RKO (cell line): ENCODE measurements at places on chromosomes 2 and 18.

- DNase-seq = no peak
Observed at GRCh38 chr2:39403311-39403710, 33.8 kb downstream of the MAP4K3 start.

DNA sequence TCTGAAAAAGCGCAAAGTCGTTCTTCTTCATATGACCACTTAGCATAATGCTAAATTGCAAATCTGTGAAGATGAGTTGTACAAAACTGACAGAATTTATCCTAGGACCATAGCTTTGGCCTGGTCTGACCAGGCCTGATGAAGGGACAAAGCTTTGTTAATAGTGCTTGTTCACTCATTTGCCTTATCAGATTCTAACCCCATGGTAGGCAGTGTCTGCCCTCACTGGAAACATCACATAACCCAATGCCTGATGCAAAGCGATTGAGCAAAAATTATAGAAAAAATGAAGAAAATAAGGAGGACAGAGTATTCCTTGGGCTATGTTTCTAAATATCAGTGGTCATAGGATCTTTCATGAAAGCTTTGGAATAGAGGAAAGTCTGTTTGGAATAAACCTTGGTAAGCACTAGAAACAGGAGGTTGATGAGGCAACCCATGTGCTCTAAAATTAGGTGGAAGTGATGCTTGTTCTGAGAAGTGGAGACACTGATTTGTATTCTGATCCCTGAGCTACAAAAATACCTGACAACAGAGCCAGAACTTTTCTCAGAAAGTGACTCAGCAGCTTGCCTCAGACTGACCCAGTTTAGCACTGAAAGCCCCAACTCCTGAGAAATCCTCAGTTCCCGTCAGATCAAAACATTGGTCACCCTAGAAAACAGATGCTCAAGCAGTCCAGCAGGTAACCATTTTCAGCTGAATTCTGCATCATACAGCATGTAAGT is 131.4 kb upstream of the MAPRE2 start:
- no peak for DNase-seq

- peak; percentile 60 for DNase-seq
Observed at GRCh38 chr2:177148477-177149154, 64.0 kb upstream of the HNRNPA3 start.

- DNase-seq = no peak
Observed at GRCh38 chr2:40405465-40405864, 46.4 kb downstream of the SLC8A1 start.

- DNase-seq = no peak
Observed at GRCh38 chr2:151857650-151858049, 29.4 kb upstream of the ARL5A start.

DNA sequence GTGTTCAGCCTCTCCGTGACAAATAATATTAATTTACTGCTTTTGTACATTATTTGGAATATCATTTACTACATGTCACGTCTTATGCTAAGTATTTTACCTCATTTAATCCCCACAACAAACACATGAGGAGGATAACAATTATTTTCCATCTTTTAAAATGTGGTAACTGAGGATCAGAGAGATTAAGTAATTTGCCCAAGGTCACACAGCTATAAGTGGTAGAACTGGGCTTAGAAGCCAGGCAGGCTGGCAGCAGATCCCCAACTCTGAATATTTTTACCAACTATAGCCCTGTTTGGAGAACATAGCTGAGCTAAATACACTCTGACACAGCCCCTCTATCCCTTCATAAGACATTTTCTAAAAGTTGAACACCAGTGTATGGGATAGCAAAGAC is 24.1 kb downstream of the AP1S3 start:
- DNase-seq = no peak

DNA sequence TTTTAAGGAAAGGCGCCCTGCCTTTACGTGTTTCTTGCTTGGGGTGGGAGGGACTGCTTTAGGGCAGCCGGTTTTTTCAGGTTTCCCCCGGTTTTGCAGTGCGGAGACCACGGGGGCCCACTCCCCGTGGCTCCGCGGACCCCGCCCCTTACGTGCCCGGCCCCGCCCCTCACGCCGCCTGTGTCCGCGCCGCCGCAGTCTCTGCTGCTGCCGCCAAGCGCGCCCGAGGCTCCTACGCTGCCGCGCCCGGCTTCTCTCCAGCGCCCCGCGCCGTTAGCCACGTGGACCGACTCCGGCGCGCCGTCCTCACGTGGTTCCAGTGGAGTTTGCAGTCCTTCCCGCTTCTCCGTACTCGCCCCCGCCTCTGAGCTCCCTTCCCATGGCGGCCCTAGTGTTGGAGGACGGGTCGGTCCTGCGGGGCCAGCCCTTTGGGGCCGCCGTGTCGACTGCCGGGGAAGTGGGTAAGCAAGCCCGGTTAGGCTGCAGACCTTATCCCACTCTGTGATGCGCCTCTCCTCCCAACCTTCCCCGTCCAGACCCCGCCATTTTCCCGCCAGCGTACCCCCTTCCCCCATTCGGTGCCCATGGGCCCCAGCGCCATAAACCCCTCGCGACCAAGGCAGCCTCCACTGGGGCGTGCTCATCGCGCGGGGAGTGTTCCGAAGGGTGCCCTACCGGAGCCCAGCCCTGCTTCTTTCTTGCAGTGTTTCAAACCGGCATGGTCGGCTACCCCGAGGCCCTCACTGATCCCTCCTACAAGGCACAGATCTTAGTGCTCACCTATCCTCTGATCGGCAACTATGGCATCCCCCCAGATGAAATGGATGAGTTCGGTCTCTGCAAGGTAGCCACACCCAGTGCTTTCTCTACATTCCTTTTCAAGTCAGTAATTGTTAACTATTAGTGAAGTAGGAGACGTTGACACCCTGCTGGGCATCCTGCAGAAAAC is at the start of gene CAD:
TSS of gene CAD (plus strand) at position 197 of the 949 bp plus-strand sequence. CDS start at position 380, 183 bp downstream.
- DNase-seq = peak; percentile 93

GRCh38 chr2:160440888-160441287 is 52.7 kb downstream of the RBMS1 start:
- DNase-seq = no peak

GRCh38 chr2:41241325-41242000 is 789.6 kb upstream of the SLC8A1 start:
- no peak for DNase-seq

DNA sequence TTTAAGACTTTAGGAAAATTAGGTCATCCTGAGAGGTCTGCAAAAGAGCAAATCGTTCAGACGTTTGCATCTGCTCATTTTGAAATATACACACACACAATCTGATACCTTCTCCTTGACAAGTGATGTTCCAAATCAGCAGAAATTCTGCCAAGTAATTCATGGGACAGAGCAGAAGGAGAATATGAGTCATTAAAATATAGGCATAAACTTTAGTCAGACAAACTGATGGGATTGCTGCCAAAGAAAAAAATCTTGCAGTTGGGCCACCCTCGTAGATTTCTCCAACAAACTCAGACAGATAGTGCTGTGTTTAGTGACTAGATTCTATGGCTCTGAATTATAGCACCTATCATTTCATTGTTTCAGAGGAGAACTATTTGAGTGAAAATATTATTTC is 336.3 kb downstream of the NYAP2 start:
- peak; percentile 27 for DNase-seq

DNA sequence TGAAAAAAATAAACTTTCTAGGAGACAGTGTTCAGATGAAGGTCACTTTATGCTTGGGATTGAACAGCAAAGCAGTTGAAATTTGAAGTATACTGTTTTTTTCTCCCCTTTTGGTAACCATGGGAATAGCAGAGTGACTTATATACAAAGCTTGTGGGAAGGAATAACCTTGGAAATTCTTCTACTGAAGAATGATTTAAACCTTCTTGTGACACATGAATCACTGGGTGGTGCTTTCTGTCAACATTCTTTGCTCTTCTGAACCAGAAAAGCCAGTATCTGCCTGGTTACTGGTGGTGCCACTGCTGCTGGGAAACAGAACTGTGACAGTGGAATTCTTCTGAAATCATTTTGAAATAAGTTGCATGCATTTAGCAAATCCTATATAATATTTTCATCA is 39.4 kb upstream of the RND3 start:
- peak; percentile 62 for DNase-seq
